CD4-positive, alpha-beta T cell treated with Interleukin-17A for 1 hour (primary cell): ENCODE measurements at places on chromosomes 6 and 20.
A peak's percentile ranks its signal among the peaks of the same experiment; 100 is the strongest.

GRCh38 chr20:56773749-56774148 lies 144.6 kb downstream of the TFAP2C start:
- DNase-seq = no peak

GRCh38 chr20:62955519-62956386 lies 3.2 kb downstream of the SLC17A9 start:
- DNase-seq = no peak

GRCh38 chr20:60011512-60012507 lies 53.6 kb downstream of the CDH26 start:
- DNase-seq = no peak

DNA sequence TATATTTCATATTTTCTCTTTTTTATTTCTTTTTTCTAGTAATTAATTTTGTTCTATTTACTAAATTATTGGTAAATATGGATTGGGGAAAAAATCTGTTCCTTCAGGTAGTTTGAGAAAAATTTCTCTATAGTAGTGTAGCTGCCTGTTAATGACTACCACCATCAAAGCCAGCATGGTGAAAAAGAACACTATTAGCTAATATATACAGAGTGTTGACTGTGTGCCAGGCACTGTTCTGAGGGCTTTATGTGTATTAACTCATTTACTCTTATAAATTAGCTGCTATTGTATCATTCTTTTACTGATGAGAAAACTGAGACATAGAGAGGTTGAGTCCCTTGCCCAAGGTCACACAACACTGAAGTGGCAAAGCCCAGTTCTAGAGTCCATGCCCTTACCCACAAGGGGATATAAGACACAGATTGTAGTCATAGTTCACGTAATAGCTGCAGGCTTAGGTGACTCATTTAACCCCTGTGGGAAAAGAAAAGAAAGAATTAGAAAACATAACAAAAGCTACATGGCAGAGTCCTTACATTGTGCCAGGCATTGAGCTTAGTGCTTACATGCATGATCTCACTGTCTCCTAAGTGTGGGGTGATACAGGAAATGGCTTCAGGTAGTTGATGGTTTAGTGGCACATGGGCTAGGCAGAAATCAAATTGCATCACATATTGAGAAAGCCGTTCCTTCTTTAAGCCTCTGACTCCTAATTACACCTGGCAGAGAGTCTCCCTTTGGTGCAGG lies 12.2 kb upstream of the AKIRIN2 start:
- no peak for DNase-seq

DNA sequence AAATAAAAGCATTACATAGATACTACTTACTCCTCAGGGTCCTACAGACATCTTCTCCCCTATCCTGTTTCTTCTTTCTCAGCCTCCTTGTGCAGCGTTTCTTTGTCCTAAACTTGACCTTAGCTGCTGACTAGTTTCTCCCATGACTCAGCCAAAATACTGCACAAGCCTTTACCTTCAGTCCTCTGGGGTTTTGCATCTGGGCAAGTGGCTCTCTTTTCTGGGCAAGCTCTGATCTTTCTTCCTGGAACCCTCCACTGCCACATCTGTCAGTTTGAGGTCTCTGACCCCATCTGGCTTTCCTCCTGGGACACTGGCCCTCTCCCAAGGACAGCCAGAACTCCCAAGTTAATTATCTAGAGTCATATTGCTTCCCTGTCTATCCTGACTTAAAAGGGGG lies 838.4 kb downstream of the DHX35 start:
- DNase-seq = no peak

DNA sequence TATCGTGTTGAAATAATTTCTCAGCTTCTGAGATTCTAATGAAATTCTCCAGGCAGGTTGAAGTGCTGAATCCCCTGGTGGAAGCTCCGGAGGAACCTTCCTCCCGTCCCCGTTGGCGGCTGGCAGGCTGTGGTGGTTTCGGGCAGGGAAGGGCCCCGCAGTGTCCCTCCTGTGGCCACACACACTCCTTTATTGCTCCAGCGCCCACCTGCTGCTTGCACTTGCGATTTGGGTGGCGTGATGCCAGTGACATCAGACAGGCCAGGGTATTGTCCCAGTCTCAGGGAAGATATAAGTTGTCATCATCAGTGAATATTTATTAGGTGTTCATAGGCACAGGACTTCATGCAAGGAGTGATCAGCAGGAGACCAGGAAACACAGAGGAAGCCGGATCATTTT lies 530.4 kb downstream of the QKI start:
- no peak for DNase-seq

- DNase-seq = no peak
Observed at GRCh38 chr6:219641-220198, 72.6 kb upstream of the DUSP22 start.

- DNase-seq = peak; percentile 33
Observed at GRCh38 chr20:14055127-14055742, 59.9 kb downstream of the MACROD2 start.
